Pulmonary artery endothelial cell (primary cell): ENCODE measurements at places on chromosomes 7 and 10. TPM values are rescaled to one million over a fixed set of nuclear protein-coding genes. Genes with fewer than 3 reads are reported as not detected.

Gene PAPSS2
- 74.2 and 74.3 TPM in 2 replicates for total RNA-seq

Gene GRID2IP
- 0.04 TPM in 1 of 2 replicates, not detected in the other for total RNA-seq

Gene SPDYE9
- not detected in 2 replicates for total RNA-seq

Gene TMEM139
- total RNA-seq: not detected in 2 replicates

Gene CDK13
- 45.8 and 60.8 TPM in 2 replicates for total RNA-seq

Gene TAC1
- not detected in 2 replicates for total RNA-seq

Gene HABP2
- not detected in 2 replicates for total RNA-seq

Gene CALML3
- not detected in 2 replicates for total RNA-seq

Gene SPDYE18
- 0.13 and 0.28 TPM in 2 replicates for total RNA-seq

Gene CPEB3
- 0.92 and 1.5 TPM in 2 replicates for total RNA-seq

Gene TBL2
- total RNA-seq: 47.0 and 83.0 TPM in 2 replicates

Gene TAS2R5
- total RNA-seq: 0.53 and 0.74 TPM in 2 replicates

Gene ZNF467
- total RNA-seq: 2.3 and 2.7 TPM in 2 replicates

Gene RAB11FIP2
- 8.3 and 8.7 TPM in 2 replicates for total RNA-seq

Gene ASB4
- total RNA-seq: under 0.01 TPM in 1 of 2 replicates, not detected in the other

Gene BLNK
- total RNA-seq: not detected in 2 replicates

Gene LIPK
- not detected in 2 replicates for total RNA-seq

Gene HMX3
- not detected in 2 replicates for total RNA-seq

Gene PRSS2
- total RNA-seq: not detected in 2 replicates

Gene GPC2
- 2.2 and 4.1 TPM in 2 replicates for total RNA-seq

Gene PNLIPRP1
- not detected in 2 replicates for total RNA-seq

Gene CRHR2
- total RNA-seq: not detected in 2 replicates

Gene CTAGE8
- 0.04 and 0.20 TPM in 2 replicates for total RNA-seq

Gene CAMK2B
- 1.7 and 2.7 TPM in 2 replicates for total RNA-seq

Gene CALML5
- not detected in 2 replicates for total RNA-seq

Gene TBC1D12
- 12.7 and 13.4 TPM in 2 replicates for total RNA-seq

Gene AUTS2
- 0.20 and 0.28 TPM in 2 replicates for total RNA-seq

Gene SPDYE11
- total RNA-seq: not detected in 2 replicates

Gene CALHM1
- total RNA-seq: not detected in 2 replicates

Gene KIAA1549
- 1.9 and 2.9 TPM in 2 replicates for total RNA-seq
